ENCODE measurements at places on chromosomes 5 and 9.

DNA sequence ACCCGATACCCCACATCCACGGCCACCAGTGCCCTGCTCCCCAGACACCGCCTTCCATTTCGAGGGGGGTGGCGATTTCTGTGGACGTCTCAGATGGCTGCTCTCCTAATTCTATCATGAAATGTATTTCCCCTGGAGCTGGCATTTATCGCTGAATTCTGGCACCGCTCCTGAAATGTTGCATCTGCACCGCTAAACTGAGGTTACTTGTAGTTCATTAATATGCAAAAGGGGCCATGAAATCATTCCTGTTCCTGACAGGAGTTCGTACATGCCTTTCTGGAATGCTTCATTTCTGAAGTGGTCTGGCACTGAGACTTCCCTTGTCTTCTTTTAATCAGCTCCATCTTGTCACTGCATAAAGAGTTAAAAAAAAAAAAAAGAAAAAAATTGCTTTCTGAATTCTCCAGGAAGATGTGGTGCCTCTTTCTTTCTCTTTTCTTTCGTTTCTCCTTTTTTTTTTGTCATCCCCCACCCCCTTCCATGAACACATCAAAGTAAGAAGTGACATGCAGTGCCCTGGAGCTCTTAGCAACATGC is 97.7 kb upstream of the SMARCA2 start:
- DNase-seq: no peak

- DNase-seq: no peak
Observed at GRCh38 chr5:127571314-127572131, 54.1 kb downstream of the PRRC1 start.

DNA sequence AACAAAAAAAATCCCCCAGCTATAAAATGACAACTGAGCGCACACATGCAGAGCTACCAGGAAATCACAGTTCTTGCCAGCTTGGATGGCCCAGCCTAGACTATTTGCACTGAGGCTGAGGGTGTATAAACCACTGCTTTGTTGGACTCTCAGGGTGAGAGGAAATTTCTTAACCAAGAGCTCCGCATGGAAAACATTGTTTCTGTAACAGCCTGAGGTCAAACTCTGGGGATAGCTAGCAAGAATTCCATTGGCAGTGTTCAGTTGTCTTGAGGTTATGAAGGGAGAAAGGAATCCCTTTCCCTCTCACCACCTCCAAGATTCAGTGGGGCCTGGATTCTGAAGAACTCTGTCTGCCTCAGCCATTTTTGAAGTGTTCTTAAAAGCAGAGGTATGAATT is 360.0 kb downstream of the OSTF1 start:
- DNase-seq: no peak

GRCh38 chr9:104984121-104984520 is 56.2 kb upstream of the ABCA1 start:
- DNase-seq: no peak

DNA sequence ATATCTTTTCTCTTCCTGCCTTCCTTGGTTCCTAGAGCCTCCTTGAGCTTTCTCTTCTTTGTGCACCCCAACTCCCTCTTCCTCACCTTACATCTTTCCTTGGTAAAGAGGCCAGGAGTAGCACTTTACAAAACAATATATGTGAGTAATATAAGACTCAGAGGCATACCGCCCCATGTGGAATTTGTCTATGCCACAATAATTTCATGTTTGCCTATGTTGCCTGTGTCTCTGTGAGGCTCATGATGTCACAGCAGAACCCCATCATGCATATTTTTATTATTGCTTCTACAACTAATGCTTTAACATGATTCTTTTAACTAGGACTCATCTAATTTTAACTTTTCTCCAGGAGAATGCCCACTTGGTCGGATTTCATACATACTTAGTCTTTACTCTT is 15.0 kb upstream of the LVRN start:
- DNase-seq: no peak

DNA sequence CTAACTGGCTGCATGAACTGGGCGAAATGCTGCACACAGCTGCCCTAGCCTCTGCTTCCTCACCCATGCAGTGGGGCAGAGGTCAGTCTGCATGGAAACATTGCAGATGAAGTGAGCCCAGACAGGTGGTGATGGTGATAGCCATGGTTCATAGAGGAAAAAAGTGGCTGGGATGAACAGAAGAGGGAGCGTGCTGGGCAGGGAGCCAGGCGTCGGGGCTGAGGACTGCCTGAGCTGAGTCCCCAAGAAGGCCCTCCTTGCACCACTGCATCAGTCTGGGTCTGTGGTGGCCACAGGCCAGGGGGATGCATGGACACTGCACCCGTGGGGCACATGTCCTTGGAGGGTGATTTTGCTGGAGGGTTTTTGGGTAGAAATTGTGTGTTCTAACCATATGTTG is 80.5 kb downstream of the AMBP start:
- DNase-seq: no peak

- DNase-seq: no peak
Observed at GRCh38 chr5:8813180-8813579, 732.7 kb downstream of the SEMA5A start.

DNA sequence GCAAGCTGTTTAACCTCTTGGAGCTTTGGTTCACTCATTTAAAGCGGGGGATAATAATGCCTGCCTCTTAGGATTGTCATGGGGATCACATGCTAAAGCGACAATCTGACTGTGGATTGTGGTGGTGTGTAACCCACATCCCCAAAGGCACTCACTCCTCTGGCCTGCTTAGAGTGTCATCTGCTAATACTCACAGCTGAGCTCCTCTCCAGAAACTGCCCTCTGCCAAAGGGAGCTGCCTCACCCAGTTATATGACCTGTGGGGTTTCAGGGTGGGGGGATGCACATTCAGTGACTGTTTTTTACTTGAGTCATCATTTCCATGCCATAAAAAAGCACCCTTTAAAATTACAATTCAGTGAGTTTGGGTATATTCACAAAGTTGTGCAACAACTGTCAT is 110.0 kb upstream of the SPOCK1 start:
- DNase-seq: no peak

GRCh38 chr5:177189416-177189815 is 55.8 kb downstream of the NSD1 start:
- DNase-seq: no peak
